ENCODE measurements at places on chromosomes 2 and 18. TPM values are rescaled to one million over a fixed set of nuclear protein-coding genes. Genes with fewer than 3 reads are reported as not detected.
A peak's percentile ranks its signal among the peaks of the same experiment; 100 is the strongest.

DNA sequence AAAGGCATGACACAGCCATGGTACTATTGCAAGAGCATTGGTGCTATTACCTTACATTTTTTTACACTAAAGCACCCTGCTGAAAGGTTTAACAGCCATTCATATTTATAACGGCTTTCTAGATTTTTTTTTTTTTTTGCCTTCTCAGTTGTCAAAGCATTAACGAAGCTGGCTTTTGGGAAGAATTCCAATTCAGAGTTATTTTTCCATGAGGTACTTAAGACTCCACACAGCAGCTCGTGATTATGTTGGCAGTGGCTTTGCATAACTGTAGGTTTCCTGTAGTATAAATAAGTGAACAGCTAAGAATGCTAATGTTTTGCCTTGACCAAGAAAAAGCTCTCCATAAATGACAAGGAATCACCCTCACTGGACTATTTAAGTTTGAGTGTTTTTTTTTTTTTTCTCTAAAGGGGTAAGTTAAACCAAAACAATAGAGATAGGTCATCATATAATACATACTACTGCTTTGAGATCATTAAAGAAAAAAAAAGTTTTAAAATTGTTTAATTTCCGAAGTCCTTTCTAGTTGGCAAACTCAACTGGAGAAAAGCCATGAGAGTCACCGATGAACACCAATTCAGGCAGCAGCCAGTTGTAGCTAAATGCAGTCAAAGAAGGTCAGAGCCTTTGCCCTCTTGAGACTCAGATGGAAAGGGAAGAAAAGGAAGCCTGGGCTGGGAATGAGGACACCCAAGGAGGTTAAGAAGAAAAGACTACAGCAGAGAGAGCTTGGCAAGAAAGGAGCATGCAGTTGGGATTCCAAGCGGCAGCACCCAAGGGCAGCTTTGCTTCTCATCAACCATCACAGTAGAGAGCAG is 187.4 kb upstream of the NCKAP5 start:
- H3K27me3 ChIP-seq = peaks cover 7% of the 10 kb centered on the region
- DNase-seq = no peak
- H3K36me3 ChIP-seq = no peaks in the 10 kb centered on the region
- H3K4me1 ChIP-seq = no peaks in the 10 kb centered on the region
- H3K4me3 ChIP-seq = no peak overlapping the region
- no peak overlapping the region for H3K27ac ChIP-seq

DNA sequence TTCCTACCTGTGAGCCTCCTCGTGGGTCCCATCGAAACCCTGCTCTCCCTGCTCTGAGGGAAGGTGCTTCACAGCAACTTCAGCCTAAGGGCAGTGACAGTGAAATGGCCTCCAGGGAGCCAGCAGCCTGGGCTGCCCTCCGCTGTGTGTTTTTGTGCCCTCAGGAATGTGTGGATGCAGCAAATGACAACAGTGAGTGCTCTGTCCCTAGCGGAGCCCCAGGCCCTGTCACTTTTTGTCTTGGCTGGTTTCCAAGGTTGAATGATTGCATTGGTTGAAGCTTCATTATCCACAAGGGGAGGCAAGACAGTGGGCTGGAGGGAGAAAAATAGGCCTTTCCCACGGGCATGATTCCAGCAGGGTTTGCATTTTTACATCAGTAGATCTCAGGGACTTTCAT is 42.9 kb downstream of the STON1 start:
- peaks cover 8% of the 10 kb centered on the region for H3K27me3 ChIP-seq
- no peak overlapping the region for H3K4me3 ChIP-seq
- DNase-seq = no peak
- no peak overlapping the region for H3K27ac ChIP-seq
- H3K36me3 ChIP-seq = no peaks in the 10 kb centered on the region

GRCh38 chr2:1746174-1747064 is 2.1 kb upstream of the PXDN start:
- no peak overlapping the region for H3K27ac ChIP-seq
- peaks cover 21% of the 10 kb centered on the region for H3K4me1 ChIP-seq
- DNase-seq = no peak
- H3K27me3 ChIP-seq = peaks cover 44% of the 10 kb centered on the region
- no peaks in the 10 kb centered on the region for H3K36me3 ChIP-seq

GRCh38 chr2:83990636-83991035 is 468.4 kb downstream of the SUCLG1 start:
- no peaks in the 10 kb centered on the region for H3K27me3 ChIP-seq
- no peak overlapping the region for H3K4me3 ChIP-seq
- no peak for DNase-seq
- no peaks in the 10 kb centered on the region for H3K36me3 ChIP-seq
- H3K4me1 ChIP-seq = no peaks in the 10 kb centered on the region

DNA sequence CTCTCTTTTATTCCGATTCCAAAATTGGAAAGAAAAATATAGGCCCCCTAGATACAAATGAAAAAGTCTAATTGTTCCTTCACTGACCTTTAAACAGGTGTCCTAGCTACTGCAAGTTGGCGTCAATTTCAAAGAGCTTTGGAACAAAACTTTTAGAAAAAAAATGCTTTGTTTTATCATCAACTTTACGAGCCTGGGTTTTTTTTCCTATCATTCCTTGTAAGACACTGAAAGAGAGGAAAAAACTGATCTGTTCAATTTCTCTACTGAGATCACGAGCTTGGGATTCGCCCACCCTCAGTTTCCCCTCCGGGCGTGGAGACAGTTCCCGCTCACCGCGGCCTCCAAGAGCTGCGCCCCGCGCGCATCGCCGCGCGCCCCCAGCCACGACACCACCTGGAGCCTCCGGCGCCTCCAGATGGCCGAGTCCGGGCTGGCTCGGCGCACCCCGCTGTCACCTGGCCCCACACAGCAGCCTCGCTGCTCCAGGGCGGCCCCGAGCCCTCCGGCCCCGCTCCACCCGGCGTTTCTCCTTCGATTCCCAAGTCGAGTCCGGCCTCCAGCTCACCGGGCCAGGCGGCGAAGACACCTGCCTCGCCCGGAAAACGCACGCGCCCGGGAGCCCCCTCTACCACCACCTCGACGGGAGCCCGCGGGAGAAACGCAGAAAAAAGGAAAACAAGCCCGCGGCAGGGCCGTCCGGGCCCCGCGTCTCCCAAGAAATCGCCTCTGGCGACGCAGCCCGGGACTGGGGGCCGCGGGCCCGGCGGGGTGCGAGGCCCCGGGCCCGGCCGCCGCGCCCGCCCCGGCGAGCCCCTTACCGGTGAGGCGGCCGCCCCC is 656 bp downstream of the TBC1D8 start:
- no peaks in the 10 kb centered on the region for H3K36me3 ChIP-seq
- H3K4me3 ChIP-seq = peak overlapping the region; percentile 75
- peak; percentile 31 for DNase-seq
- H3K4me1 ChIP-seq = peaks cover 32% of the 10 kb centered on the region

DNA sequence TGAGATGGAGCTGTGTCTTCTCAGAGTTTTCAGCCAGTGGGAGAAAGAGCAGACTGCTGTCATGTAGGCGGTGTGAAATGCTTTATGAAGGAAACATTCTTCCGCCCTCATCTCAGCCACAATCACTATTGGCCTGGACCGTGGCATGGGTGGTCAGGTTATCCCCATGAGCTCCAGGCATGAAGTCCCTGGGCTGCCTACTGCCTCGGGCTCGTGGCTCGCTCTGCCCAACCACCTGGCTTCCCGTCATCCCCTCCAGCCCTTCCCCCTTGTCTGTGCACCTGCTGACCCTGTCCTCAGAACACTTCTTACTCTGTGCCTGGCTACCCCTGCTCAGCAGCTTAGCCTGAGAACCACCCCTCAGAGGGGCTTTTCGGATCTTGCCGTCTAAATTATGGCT is 15.5 kb downstream of the COLEC11 start:
- no peaks in the 10 kb centered on the region for H3K4me1 ChIP-seq
- H3K36me3 ChIP-seq = no peaks in the 10 kb centered on the region
- no peak for DNase-seq
- no peak overlapping the region for H3K27ac ChIP-seq

DNA sequence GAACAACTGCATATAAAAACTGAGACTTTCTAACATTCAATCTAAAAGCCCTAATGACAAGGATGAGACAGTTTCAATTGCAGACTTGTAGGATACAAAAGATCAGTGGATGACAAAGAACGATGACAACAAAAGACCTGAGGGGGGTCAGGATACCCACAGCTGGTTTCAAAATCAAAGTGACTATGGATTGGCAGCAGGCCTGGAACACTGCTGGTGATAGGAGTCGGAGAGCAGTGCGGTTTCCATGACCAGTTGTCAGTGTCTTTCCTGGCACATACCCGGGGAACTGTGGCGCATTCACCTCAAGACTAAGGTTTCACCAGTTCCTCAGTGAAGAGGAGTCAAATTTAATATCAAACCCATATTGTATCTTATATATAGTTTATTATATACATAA is 42.0 kb downstream of the EHD3 start:
- H3K4me3 ChIP-seq = no peak overlapping the region
- no peak for DNase-seq
- no peaks in the 10 kb centered on the region for H3K36me3 ChIP-seq
- H3K27me3 ChIP-seq = peaks cover 2% of the 10 kb centered on the region

DNA sequence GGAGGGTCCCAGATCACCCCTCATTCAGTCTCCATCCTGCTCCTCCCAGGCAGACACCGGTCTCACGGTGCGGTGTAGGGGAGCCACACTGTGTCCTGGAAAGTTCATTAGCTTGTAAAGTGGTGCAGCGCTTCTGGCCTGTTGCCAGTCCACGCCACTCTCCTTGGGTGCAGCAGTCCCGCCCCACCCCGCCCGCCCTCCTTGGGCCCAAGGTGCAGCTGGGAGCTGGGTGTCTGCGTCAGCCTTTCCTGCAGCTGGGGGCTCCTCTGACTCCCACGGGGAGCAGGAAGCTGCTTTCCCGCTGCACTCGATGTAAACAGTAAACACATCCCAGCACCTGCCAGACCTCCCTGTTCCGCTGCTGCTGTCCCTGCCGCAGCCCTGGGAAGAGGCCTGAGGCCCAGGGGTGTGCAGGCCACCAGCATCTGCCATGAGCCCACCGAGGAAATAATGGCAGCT is 53.8 kb upstream of the ASB18 start:
- H3K27ac ChIP-seq = no peak overlapping the region
- no peak overlapping the region for H3K4me3 ChIP-seq
- no peak for DNase-seq
- H3K4me1 ChIP-seq = no peaks in the 10 kb centered on the region
- no peaks in the 10 kb centered on the region for H3K27me3 ChIP-seq
- no peaks in the 10 kb centered on the region for H3K36me3 ChIP-seq

GRCh38 chr2:144357623-144358373 is 162.1 kb downstream of the ZEB2 start:
- peaks cover 33% of the 10 kb centered on the region for H3K4me1 ChIP-seq
- DNase-seq = no peak
- H3K36me3 ChIP-seq = no peaks in the 10 kb centered on the region
- peak overlapping the region; percentile 55 for H3K27ac ChIP-seq

DNA sequence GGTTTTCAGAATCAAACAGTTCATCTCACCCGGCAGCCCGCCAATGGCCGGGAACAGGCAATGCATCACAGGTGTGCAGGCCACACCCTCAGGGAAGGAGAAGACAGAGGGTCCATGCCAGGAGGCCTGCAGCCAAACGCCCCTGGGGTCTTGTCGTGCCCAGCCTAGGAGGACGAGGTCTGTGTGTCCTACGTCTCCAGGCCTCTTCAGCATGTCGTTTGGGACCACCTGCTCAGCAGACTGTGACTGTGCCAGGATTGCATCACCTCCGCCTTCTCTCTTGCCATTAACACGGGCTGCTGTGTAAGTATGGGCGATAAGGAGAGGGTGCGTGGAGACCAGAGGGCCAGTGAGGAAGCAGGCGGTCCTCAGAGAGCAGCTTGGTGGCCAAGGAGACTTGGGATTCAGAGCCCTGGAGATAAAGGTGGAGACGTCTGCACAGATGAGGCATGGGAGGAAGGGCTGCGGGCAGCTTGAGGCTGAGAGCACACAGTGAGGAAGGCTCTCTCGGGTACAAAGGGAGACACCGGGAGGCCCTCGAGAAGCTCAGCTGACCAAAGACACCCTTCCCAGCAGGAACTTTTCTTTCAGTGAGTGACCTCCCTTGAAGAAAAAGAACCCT is 37.4 kb upstream of the KLHL29 start:
- no peak for DNase-seq
- no peaks in the 10 kb centered on the region for H3K36me3 ChIP-seq
- H3K27ac ChIP-seq = no peak overlapping the region
- no peak overlapping the region for H3K4me3 ChIP-seq
- H3K4me1 ChIP-seq = no peaks in the 10 kb centered on the region

- DNase-seq = no peak
- no peaks in the 10 kb centered on the region for H3K4me1 ChIP-seq
- no peaks in the 10 kb centered on the region for H3K27me3 ChIP-seq
- no peak overlapping the region for H3K27ac ChIP-seq
- no peaks in the 10 kb centered on the region for H3K36me3 ChIP-seq
- no peak overlapping the region for H3K4me3 ChIP-seq
Observed at GRCh38 chr2:6186332-6187151, 494.4 kb downstream of the SOX11 start.

DNA sequence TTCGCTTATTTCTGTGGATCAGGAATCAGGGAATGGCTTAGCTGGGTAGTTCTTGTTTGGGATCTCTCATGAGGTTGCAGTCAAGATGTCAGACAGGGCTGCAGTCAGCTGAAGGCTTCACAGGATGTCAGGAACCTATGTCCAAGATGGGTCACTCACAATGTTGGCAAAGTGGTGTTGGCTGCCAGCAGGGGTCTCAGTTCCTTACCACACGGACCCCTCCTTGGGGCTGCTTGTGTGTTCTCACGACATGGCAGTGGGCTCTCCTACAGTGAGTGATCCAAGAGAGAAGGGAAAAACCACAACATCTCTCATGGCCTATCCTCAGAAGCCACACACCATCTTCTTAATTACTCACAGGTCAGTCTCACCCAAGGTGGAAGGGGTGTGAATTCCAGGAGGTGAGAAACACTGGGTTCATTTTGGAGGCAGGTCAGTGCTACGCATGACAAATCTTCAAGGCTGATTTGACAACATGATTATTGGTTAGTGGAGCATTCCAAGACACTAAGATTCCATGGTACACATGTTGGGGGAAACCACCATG is 1.3 kb upstream of the ANTXR1 start:
- no peak for DNase-seq
- H3K27me3 ChIP-seq = peaks cover 48% of the 10 kb centered on the region
- H3K36me3 ChIP-seq = no peaks in the 10 kb centered on the region
- H3K4me1 ChIP-seq = peaks cover 14% of the 10 kb centered on the region

GRCh38 chr2:82539280-82539621 is 1919.8 kb downstream of the SUCLG1 start:
- H3K36me3 ChIP-seq = no peaks in the 10 kb centered on the region
- H3K4me3 ChIP-seq = no peak overlapping the region
- H3K27ac ChIP-seq = no peak overlapping the region

DNA sequence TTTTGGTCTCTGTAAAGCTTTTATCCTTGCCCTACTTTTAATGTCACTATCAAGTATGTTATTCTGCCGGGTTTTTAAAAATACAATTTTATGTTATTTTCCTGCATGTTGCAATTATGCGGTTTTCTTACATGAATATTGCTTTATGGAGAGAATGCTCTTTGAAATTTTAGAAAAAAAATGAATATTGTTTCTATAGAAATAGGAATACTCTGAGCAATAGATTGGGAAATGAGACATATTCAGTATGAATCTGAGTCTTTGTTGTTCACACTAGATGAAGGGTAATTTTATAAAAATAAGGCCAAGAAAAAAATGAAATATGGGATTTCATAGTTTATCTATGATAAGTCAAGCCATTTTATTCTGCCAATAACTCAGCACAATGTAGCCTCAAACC is 142.2 kb upstream of the DTNA start:
- H3K4me1 ChIP-seq = no peaks in the 10 kb centered on the region
- H3K27ac ChIP-seq = no peak overlapping the region
- no peaks in the 10 kb centered on the region for H3K36me3 ChIP-seq

The MAL gene
- total RNA-seq = not detected

The SLC14A1 gene
- 2.0 TPM for total RNA-seq

The ELOA2 gene
- not detected for total RNA-seq

The CAVIN2 gene
- not detected for total RNA-seq
